ENCODE measurements at places on chromosomes 16 and 17.
A peak's percentile ranks its signal among the peaks of the same experiment; 100 is the strongest.

- no peak for DNase-seq
These were observed 64.5 kb downstream of the ASIC2 start for GRCh38 chr17:33228548-33228947.

DNA sequence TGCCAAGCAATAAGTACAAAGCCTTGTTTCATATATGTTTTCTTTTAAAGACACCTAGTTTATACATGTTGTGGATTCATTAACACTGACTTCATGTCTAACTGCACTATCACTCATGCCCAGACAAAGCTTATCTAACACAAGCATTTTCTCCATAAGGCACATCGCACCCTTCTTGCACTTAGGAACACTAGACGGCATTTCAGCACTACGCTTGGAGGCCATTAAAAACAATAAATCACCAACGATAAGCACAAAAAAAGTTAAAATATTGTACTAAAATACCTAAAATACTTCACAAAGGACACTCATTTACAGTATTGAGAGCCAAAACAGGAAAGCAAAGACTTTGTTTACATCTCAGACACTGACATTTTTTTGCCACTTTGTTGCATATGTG is 39.0 kb upstream of the TEKT3 start:
- no peak for DNase-seq

GRCh38 chr16:59048876-59049275 is 314.8 kb upstream of the GOT2 start:
- no peak for DNase-seq

- DNase-seq: no peak
These were observed 651 bp downstream of the SHMT1 start for GRCh38 chr17:18362698-18363100.

GRCh38 chr16:80051040-80051439 is 450.5 kb upstream of the MAF start:
- DNase-seq: no peak

DNA sequence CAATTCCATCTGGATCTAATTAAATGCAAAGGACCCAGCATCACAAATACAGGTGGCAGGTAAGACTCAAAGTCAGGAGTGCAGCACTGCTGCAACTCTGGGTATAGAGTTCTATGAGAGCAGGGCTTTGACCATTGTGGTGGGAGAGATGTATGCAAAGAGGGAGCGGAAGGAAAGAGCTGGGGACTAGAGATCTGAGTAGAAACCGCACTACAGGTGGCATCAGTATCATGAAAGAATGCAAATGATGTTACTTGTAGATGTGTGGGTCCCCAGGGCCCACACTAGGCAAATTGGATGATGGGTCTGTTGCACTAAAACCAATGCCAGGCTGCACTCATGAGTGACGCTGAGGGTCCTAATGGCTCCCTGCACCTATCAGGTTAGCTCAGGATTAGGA is 287.1 kb upstream of the ASIC2 start:
- no peak for DNase-seq

DNA sequence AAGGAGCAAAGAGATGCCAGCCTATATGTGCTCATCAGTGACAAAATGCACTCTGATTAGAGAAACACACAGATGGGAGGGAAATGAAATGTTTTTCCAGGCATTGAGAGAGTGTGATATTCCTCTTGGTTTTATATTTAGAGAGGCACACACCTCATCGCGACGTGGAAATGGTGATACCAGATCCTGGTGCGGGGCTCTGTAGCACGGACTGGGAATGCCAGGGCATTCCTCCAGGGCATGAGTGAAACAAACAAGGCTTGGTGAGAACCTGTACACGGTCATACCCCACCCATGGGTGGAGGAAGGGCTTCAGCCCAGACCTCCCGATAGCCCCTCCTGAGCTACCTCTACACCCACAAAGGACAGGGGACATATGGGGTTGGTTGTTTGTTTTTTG is 280.2 kb downstream of the C16orf95 start:
- no peak for DNase-seq

GRCh38 chr16:85643631-85644030 is 30.5 kb downstream of the GSE1 start:
- DNase-seq: no peak

DNA sequence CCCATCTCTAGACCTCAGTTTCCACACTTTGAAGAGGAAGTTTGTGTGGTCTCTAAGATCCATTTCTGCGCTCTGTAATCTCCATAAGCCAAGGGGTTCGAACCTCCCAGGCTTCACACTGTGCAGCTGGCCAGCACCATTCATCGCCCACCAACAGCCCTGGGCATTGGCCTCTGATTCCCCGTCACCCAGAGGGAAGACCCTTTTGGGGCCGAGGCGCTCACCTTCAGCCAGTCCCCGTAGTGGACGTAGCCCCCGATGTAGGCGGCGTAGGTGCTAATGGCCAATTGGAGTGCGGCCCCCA is 678 bp downstream of the TMEM101 start:
- no peak for DNase-seq

GRCh38 chr16:21214086-21214485 is 2.7 kb upstream of the ZP2 start:
- DNase-seq: no peak

GRCh38 chr17:16329519-16330271 is 23.6 kb downstream of the CENPV start:
- no peak for DNase-seq

GRCh38 chr17:79941088-79942010 is 94.3 kb downstream of the TBC1D16 start:
- no peak for DNase-seq

- peak; percentile 78 for DNase-seq
These were observed 939 bp upstream of the CCL2 start for GRCh38 chr17:34254146-34254545.

DNA sequence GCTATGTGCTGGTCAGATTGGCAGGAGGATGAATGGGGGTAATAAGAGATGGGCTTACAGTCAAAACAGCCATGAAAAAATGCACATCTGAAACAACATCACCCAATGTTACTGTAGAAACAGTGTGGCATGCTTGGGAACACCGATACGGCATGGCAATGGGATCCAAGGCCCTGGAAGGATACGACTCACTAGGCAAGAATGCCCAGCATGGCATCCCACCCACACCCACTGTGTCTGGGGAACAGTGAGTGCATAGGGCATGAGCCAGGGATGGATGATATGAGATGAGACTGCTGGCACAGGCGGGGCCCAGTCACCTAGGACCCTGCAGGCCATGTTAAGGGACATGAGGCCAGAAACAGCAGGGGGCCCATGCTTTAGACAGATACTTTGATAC is 11.5 kb downstream of the TRIM25 start:
- no peak for DNase-seq

DNA sequence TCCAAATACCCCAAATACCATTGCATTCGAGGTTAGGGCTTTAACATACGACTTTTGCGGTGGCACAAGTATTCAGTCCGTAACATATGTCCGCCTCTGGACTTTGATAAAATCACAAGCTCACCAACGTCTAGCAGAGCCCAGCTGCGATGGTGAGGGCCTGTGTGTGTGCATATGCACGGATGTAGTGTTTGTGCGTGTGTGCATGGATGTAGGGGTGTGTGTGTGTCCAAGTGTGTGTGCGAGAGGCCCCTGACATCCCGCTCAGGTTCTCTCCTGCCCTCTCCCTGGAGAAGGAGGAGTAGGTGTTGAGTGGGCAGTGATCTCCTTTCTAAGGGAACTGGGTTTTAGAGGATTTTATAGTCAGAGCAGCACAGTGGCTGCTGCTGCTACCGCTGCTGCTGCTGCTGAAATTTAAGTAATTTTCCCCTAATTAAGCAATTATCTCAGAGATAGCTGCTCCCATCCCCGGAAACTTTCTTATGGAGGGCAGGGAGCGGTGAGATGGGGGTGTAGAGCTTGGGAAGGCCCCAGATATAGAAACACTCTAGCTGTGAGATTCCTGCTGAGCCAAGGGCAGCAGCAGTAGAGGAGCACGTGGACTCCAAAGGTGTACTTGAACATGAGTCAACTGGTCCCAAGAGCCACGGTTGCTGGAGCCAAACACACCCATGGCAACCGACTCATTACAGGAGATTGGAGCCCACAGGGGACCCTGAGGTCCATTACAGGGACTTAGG is 121.7 kb upstream of the SDK2 start:
- no peak for DNase-seq

DNA sequence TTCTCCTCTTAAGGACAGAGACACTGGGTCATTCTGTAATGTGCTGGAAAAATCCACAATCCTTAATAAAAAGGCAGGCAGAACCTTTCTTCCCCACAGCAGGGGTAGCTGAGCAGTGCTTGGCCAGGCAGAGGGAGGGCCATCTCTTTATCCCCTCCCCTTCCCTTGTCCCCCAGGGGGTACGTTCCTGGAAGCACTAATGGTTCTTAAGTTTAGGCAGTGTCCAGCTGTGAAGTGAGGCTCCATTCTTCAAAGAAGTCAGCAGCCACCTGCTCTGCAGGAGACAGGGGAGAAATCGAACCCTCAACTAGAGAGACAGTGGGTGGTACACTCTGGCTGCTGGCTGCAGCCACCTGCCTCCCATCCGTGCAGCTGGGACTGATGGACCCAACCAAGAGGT is 533.9 kb upstream of the CDH11 start:
- DNase-seq: no peak

DNA sequence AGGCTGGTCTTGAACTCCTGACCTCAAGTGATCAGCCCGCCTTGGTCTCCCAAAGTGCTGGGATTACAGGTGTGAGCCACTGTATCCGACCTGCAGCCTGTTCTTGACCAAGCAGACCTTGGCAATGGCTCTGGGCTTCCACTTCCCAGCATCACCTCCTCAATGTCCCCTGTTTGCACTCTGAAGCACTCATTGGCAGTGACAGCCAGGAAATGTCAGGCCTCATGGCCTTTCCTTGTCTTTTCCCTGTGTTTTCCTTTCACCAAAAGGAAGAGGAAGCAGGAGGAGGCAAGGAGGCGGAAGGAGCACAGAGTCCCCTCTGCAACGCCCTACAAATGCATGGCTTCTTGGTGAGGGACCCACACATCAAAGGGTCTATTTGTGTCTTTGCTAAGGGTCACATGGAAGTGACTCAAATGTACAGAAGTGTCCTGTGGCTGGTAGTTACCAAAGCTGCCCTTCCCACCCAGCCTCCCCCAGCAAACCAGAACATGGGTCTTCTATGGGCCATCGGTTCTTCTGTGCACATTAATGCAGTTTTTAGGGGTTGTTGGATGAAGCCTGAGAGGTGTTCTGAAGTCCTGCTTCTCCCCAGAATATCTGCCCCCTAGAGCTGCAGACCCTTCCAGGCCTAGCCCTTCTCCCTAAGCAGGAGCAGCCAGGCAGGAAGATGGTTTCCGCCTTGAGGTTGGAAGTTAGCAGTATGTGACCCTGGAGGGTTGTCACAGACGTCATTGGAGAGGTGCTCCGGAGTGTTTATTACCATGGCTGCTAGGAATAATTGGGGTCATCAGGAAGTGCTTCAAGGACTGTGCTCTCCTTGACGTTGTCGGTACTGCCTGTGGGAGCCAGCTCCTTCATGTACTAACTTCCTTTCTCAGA is 60.8 kb downstream of the WIPI1 start:
- no peak for DNase-seq

DNA sequence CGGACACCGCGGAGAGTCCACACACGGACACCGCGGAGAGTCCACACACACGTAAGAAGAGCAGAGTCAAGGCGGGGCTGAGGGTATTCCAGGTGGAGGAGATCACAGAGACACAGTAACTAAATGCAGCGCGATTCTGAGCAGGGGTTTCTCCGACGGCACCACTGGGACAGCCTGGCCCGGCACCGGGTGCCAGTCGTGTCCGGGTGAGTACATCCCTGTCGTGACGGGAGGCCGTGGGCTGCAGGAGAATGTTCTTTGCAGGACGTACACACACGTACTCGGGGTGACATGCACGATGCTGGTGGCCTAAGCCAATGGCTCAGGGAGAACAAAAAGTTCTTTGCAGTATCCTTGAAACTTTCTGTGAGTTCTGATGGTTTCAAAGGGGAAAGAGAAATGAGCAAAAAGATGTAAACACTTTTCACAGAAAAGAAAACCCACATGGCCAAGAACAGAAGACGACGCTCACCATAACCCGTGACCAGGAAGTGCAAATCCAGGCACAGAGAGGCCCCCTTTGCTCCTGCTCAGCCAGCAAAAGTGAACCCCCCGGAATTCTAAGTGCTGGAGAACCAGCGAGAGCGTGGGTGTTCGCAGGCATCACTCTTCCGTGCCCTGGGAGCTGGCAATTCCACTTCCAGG is 53.7 kb upstream of the METRNL start:
- DNase-seq: no peak

GRCh38 chr17:48283411-48283810 is 146.6 kb downstream of the SKAP1 start:
- DNase-seq: no peak

GRCh38 chr16:89633064-89633631 is 19.7 kb downstream of the DPEP1 start:
- DNase-seq: peak; percentile 55

GRCh38 chr17:73991260-73991659 is 212.2 kb upstream of the RPL38 start:
- DNase-seq: no peak

DNA sequence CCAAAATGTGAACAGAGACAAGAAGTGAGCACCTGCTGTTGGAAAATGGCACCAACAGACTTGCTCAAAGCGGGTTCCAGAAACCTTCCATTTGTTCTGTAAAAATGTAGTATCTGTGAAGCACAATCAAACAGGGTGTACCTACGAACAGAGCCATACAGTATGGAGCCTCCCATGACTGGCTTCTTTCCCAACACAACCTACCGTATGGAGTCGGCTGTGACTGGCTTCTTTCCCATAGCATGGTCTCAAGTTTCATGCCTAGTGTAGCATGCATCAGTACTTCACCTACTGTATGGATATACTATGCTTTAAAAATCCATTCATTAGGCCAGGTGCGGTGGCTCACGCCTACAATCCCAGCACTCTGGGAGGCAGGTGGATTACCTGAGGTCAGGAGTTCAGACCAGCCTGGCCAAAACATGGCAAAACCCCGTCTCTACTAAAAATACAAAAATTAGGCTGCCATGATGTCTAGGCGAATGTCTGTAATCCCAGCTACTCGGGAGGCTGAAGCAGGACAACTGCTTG is 26.2 kb downstream of the YWHAE start:
- no peak for DNase-seq

DNA sequence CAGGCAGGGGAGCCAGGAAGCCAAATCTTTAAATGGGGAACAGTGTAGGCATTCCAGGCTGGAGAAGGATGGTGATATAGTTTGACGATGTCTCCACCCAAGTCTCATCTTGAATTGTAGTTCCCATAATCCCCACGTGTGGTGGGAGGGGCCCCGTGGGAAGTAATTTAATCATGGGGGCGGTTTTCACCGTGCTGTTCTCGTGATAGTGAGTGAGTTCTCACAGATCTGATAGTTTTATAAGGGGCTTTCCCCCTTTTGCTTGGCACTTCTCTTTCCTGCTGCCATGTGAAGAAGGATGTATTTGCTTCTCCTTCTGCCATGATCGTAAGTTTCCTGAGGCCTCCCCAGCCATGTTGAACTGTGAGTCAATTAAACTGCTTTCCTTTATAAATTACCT is 28.8 kb downstream of the GINS3 start:
- DNase-seq: no peak

GRCh38 chr17:6677158-6677831 is 25.7 kb downstream of the C17orf100 start:
- peak; percentile 23 for DNase-seq

DNA sequence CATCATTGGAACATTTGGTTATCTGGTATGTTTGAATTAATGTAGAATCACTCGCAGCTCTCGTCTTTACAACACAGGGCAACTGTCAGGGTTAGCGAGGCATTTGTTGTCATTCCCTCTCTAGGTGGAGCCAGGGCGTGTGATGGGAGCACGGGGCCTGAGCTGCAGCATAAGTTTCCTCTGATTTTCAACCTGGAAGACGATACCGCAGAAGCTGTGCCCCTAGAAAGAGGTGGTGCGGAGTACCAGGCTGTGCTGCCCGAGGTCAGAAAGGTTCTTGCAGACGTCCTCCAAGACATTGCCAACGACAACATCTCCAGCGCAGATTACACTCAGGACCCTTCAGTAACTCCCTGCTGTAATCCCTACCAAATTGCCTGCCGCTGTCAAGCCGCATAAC is 37.2 kb downstream of the WIPI1 start:
- no peak for DNase-seq

Data from AG09309 (cell line).